Tibial nerve (tissue), 4 donors: ENCODE measurements at places on chromosomes 6 and 20. TPM values are rescaled to one million over a fixed set of nuclear protein-coding genes. Genes with fewer than 3 reads are reported as not detected.

DNA sequence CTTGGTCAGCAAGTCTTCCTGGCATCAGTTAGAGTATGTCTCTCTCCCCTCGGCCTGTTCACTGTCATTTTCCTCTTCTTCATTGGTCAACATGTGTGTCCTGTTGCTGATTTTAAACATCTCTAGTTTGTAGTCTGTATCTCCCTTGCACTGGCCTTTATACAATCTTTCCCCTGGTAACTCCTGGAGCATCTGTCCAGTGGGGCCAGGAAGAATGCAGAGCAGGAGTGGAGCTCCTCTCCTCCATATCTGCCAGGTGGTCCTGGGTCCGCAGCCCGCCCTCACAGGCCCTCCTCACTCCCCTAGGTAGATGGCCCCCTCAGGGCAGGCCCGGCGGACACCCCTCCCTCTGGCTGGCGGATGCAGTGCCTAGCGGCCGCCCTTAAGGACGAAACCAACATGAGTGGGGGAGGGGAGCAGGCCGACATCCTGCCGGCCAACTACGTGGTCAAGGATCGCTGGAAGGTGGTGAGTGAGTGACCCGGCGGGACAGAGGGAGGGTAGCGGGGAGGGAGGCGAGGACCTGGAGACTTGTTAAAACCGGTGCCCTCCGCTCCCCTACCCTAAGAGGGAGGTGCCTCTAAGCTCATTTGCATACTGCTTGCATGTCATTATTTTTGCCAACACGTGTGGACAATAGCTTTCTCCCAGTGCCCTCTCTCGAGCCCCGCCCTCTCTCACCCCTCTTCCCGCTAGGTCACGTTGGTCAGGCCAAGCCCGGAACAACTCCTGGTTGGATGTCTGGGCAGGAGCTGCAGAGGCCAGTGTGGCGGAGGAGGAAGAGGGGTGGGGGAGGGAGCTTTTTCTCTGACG is 3.2 kb downstream of the TTBK1 start:
- H3K4me1 ChIP-seq = peaks cover 22% of the 10 kb centered on the region
- H3K27ac ChIP-seq = no peak overlapping the region
- H3K4me3 ChIP-seq = peak overlapping the region; percentile 58
- no peaks in the 10 kb centered on the region for H3K27me3 ChIP-seq
- H3K36me3 ChIP-seq = no peaks in the 10 kb centered on the region

- H3K27ac ChIP-seq = no peak overlapping the region
- no peak overlapping the region for H3K4me3 ChIP-seq
- peaks cover 3% of the 10 kb centered on the region for H3K4me1 ChIP-seq
- DNase-seq = no peak
- no peaks in the 10 kb centered on the region for H3K36me3 ChIP-seq
- no peaks in the 10 kb centered on the region for H3K27me3 ChIP-seq
These were observed 33.5 kb downstream of the ELOVL5 start for GRCh38 chr6:53315086-53315724.

DNA sequence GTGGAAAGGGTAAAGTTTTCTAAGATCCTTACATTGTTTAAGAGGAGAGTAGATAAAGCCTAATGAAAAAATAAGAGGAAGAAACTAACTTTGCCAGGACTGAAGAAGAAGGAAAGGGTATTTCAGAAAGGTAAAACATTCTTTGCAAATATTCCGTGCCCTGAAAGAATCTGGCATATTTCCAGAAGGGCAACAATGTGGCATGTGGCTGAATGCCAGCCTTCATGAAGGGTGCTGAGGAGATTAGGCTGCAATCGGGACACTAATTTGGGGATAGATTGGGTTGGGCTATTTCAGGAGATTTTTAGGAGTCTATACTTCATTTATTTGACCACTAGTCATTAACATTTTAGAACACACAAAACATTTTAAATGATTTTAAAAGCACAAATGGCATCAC is 16.2 kb upstream of the UFL1 start:
- no peak overlapping the region for H3K27ac ChIP-seq
- H3K36me3 ChIP-seq = peaks cover 44% of the 10 kb centered on the region
- H3K4me3 ChIP-seq = no peak overlapping the region
- H3K4me1 ChIP-seq = no peaks in the 10 kb centered on the region

DNA sequence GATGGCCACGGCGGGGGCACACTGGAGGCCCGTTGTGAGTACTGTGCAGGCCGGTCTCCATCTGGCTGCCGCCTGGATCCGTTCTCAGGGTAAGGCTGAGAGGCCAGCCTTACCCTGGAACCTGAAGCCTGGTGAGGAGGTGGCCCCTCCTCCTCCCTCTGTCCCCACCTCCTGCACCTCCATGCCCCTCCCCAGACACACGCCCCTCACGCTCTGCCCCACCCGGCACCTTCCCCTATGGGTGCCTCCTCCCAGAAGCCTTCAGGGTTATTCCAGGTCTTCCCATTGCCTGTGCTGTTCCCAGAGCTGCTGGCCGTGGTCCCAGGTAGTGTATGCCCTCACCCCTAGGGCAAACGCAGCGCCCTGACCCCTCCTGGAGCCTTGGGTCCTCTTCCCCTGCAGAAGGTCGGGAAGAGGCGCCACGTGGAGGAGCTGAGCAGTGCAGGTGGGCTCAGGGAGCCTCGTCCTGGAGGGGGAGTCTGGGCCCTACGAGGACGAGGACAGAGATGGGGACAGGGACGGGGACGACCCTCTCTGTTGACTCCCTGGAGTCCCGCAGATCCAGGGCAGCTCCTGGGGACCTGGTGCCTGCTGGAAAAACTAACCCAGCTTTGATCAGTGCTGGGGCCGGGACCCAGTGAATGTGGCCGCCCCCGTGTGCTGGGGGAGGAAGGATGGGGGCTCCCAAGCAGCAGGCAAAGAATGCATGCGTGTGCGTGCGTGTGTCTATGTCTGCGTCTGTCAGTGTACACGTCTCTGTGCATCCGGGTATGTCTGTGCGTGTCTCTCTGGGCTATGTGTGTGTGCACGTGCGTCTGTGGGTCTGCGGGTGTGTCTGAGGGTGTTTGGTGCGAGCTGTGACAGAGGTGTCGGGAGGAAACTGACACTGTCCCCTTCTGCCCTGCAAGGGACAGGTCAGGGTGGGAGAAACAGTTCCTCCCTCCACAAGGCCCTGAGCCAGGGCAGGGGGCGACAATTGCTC is 8.2 kb upstream of the HRH3 start:
- no peak overlapping the region for H3K27ac ChIP-seq
- DNase-seq = no peak
- no peaks in the 10 kb centered on the region for H3K4me1 ChIP-seq
- no peaks in the 10 kb centered on the region for H3K36me3 ChIP-seq
- peaks cover 82% of the 10 kb centered on the region for H3K27me3 ChIP-seq
- no peak overlapping the region for H3K4me3 ChIP-seq

- no peak overlapping the region for H3K27ac ChIP-seq
- H3K4me1 ChIP-seq = no peaks in the 10 kb centered on the region
- H3K27me3 ChIP-seq = no peaks in the 10 kb centered on the region
- H3K4me3 ChIP-seq = no peak overlapping the region
- DNase-seq = no peak
- H3K36me3 ChIP-seq = no peaks in the 10 kb centered on the region
These were observed 296.1 kb downstream of the TENT5A start for GRCh38 chr6:81456416-81456815.

DNA sequence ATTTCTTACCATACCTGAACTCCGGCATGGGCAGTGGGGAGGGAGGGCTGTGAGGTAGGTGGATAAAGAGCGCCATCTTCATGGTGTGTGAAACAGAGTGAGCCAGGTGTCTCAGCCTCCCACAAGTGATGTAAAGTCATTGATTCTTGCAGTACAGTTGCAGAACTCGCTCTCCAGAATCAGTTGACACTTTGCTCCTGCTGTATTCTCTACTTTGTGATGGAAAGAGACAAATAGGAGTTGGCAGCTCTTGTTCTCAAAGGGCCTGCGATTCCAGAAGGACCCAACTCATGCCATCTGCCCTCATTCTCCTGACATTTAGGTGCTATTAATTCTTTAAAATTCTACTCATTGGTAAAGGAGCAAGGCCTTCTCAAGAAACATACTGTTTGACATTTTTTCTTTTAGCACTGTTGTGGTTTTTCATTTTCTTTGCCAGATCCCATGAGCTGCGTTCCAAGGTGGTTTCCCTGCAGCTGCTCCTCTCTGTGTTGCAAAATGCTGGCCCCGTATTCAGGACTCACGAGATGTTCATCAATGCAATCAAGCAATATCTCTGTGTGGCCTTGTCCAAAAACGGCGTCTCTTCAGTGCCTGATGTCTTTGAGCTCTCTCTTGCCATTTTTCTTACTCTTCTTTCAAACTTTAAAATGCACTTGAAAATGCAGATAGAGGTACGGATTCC is 49.3 kb downstream of the ARFGEF2 start:
- no peaks in the 10 kb centered on the region for H3K27me3 ChIP-seq
- no peak overlapping the region for H3K27ac ChIP-seq
- no peak overlapping the region for H3K4me3 ChIP-seq
- no peak for DNase-seq

DNA sequence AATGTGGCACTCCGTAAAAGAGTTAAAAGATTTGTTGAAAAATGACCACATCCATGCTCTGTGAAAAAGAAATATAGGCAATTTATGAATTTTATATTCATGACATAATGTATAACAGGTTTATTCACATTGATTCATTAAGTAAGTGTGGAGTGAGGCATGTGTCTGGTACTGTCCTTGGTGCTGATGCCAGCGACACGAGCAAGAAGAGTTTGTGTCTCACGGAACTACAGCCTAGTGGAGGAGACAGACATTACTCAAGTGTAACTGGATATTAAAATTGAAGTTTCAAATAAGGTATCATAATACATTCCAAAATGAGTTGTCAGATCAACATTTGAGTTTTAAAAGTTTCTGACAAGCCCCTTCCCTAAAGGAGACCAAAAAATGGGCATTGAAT is 158.2 kb upstream of the PRND start:
- no peak overlapping the region for H3K27ac ChIP-seq
- H3K4me1 ChIP-seq = no peaks in the 10 kb centered on the region
- no peak overlapping the region for H3K4me3 ChIP-seq
- H3K36me3 ChIP-seq = no peaks in the 10 kb centered on the region
- H3K27me3 ChIP-seq = no peaks in the 10 kb centered on the region

- H3K4me1 ChIP-seq = peaks cover 8% of the 10 kb centered on the region
- H3K36me3 ChIP-seq = no peaks in the 10 kb centered on the region
- no peak overlapping the region for H3K27ac ChIP-seq
- H3K4me3 ChIP-seq = no peak overlapping the region
These were observed 71.5 kb downstream of the CNKSR3 start for GRCh38 chr6:154438882-154439415.

EIF6 gene
- 87.9 TPM for total RNA-seq

- no peaks in the 10 kb centered on the region for H3K27me3 ChIP-seq
- H3K4me1 ChIP-seq = peaks cover 36% of the 10 kb centered on the region
- H3K4me3 ChIP-seq = no peak overlapping the region
These were observed 143.4 kb downstream of the BCKDHB start for GRCh38 chr6:80249897-80250296.

GRCh38 chr6:100573166-100573565 is 108.4 kb upstream of the SIM1 start:
- no peaks in the 10 kb centered on the region for H3K4me1 ChIP-seq
- H3K4me3 ChIP-seq = no peak overlapping the region
- H3K27ac ChIP-seq = no peak overlapping the region
- H3K36me3 ChIP-seq = no peaks in the 10 kb centered on the region
- no peak for DNase-seq

IFT52 gene
- total RNA-seq = 18.0 TPM

MMS22L gene
- total RNA-seq = 7.7 TPM

DNA sequence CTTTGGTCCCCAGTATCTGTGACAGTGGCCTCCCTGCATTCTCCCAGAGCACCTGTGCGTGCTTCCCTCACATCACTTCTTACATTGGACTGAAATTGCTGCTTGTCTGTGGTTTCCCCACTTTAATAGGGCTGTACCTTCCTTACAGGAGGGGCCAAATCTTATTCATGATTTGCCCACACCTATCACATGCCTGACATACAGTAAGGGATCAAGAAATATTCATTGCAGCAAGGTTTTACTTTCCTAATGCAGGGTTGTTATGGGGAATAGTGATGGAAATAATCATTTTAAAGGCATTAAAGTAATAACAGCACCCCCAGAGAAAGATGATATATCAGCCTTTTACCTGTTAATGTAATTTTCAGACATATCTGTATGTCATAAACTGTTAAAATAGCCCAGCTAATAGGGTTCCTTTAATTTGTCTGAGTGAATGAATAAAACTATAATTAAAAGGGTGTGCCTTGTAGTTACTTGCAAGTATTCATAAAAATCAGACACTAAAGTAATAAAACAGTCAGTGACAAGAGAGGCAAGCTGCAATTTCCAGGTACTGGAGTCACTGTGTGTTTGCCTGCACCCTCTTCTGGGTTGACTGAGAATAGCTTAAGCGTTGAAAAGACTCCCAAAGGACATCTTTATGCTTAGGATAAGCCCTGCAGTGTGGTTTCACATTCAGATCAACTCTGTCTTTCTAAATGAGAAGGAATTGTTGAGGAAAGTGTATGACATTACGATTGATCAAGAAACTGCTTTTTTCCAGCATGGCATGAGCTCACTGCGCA is 182.7 kb downstream of the PHACTR1 start:
- H3K4me1 ChIP-seq = no peaks in the 10 kb centered on the region
- DNase-seq = no peak
- no peak overlapping the region for H3K27ac ChIP-seq
- H3K36me3 ChIP-seq = no peaks in the 10 kb centered on the region

DNA sequence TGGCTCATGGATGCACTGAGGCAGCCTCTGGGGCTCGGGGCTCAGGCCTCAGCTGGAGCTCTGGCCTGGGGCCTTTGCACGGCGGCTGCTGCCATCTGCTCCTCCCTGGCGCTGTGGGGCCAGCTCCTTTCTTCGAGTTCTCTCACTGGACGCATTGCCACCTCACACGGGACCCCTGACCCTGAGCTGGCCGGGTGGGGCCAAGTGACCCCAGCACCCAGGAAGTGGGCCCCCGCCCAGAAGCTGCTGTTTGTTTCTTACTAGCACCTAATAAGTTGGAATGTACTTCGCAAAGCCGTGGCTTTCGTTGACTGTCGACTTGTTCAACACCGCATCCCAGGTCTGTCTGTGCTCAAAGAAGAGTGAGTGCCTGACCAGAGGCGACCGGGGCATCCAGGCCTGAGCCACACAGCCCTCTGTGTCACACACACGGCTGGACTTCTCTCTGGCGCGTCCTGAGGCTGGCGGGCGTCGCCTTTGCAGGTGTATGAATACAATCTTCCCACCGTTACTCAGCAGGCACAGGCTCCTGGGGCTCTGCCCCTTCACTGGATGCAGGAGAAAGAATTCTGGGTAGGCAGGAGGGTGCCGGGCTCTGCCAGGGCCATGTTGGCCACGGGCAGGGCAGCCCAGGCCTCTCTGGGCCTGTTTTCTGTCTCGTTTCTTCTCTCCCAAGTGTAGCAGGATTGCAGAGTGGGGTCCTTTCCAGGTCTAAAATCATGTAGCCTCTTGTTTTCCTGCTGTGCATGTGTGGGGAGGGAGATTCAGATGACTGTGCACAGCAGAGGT is 112.9 kb downstream of the DLL1 start:
- H3K4me3 ChIP-seq = no peak overlapping the region
- no peaks in the 10 kb centered on the region for H3K36me3 ChIP-seq
- H3K27ac ChIP-seq = no peak overlapping the region
- no peak for DNase-seq

SLC35D3 gene
- not detected for total RNA-seq

DNA sequence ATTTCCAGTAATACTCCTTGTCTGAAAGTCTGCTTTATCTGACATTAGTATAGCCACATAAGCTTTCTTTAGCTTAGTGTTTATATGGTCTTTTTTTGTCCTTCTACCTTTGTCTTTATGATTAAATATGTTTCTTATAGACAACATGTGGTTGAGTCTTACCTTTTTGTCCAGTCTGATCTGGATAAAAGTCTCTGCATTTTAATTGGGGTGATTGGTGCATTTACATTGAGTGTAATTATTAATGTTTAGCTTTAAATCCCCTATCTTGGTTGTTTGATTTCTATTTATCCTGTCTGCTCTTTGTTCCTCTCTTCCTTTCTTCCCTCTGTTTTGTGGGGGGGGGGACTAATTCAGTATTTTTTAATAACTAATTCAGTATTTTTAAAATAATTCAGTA is 32.0 kb downstream of the CCDC167 start:
- H3K27ac ChIP-seq = no peak overlapping the region
- peaks cover 19% of the 10 kb centered on the region for H3K36me3 ChIP-seq
- no peak overlapping the region for H3K4me3 ChIP-seq
- H3K4me1 ChIP-seq = no peaks in the 10 kb centered on the region
